ENCODE measurements at places on chromosomes 2 and 18.
A peak's percentile ranks its signal among the peaks of the same experiment; 100 is the strongest.

DNA sequence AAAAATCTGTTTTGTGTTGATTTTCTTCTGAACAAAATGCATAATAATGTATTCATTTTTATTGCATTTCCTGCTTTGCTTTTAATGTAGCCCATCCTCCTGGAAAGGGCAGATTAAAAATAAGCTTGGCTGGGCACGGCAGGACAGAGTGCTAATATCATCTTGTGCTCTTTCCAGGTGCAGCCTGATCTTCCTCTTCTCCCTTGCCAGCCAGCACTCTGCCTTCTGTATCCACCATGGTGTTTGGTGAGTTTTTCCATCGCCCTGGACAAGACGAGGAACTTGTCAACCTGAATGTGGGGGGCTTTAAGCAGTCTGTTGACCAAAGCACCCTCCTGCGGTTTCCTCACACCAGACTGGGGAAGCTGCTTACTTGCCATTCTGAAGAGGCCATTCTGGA, 52.3 kb downstream of the KCNS3 start:
- no peak for DNase-seq

DNA sequence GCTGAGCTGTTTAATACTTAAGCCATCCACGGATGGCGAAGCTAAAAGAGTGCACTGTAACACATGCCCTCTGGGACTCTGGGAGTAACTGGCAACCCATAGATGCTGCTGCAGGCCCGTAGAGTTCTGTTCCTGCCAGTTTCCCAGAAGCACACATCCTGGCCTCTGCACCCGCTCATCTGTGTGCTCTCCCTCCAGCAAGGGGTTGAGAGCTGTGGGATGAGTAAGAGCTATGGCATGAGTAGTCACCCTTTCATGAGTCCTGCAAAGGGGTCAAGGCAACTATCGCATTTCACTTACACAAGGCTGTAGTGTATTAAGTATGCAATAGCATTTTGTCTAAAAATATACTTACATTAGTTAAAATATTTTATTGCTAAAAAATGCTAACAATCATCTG, 1341.8 kb upstream of the NXPH2 start:
- DNase-seq, result no peak

DNA sequence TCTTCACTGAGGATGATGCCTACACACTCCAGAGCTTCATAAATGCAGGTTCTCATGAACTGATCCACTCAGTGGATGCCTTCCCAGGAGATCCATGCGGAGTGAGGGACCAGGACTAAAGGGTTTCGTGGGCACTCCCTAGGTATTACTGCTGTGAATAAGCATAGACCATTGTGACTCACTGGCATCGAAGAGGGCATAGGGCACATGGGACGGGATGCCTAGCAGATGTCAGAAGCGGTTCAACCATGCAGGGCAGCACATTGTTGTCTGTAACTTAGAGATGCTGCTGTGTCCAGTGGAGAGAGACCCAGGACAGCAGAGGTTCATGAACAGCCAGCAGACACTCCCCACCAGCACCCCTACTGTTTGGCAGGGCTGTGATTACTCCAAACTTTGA, 17.2 kb downstream of the GKN2 start:
- DNase-seq, result no peak

GRCh38 chr2:68764041-68764805, 29.6 kb downstream of the ARHGAP25 start:
- DNase-seq, result no peak

DNA sequence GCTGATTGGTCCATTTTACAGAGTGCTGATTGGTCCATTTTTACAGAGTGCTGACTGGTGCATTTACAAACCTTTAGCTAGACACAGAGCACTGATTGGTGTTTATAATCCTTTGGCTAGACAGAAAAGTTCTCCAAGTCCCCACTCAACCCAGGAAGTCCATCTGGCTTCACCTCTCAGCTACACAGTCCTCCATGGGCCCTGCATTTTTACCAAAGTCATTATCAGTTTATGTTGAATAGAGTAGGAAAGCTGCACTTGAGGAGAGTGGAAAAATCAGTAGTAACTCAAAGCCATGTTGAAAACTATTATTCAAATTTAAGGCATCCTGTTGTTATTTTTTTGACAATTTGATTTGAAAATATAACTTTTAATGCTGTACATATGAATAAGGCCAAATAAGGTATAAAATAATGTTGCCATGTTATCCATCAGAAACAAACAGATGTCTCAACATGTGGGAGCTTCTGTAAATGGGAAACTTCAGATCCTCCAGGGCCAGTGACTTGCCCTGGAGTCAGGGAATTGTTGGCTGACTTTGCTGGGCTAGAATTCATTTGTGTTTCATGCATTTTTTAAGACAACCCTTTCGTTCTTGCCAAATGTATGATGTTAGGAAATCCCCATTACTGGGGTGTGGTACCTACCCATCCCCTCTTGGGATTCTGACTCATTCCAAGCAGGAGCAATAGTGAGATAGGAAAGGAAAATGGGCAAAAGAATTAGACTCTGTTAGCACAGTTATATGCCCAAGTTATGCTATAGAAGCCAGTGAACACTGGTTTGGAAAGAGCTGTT, 37.8 kb upstream of the CCDC195 start:
- no peak for DNase-seq

- DNase-seq, result no peak
Observed at GRCh38 chr2:4214444-4215205, 511.2 kb downstream of the DCDC2C start.

- peak; percentile 3 for DNase-seq
Observed at GRCh38 chr2:172339371-172340010, 87.9 kb upstream of the ITGA6 start.

- no peak for DNase-seq
Observed at GRCh38 chr2:74004212-74005182, 19.8 kb downstream of the TET3 start.

GRCh38 chr2:71612581-71613402, 159.4 kb downstream of the DYSF start:
- DNase-seq, result no peak

GRCh38 chr2:122029945-122030344, 274.5 kb downstream of the TSN start:
- no peak for DNase-seq

DNA sequence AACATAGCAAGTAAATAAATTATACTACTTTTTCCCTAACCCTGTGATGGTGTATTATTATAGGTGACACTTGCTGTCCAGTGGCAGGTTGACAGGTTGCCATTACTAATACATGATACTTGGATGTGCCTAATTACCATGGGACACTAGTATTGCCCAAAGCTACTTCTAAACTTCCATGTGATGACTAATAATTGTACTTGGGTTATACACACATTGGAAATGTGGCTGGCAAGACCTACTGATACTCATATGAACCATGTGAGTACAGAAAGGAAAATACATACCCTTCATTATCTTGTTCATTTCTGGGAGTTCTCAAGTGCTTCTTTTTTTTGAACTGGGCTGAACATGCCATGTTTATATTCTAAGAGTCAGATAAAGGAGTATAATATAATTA, 156.4 kb downstream of the IKZF2 start:
- DNase-seq, result no peak

DNA sequence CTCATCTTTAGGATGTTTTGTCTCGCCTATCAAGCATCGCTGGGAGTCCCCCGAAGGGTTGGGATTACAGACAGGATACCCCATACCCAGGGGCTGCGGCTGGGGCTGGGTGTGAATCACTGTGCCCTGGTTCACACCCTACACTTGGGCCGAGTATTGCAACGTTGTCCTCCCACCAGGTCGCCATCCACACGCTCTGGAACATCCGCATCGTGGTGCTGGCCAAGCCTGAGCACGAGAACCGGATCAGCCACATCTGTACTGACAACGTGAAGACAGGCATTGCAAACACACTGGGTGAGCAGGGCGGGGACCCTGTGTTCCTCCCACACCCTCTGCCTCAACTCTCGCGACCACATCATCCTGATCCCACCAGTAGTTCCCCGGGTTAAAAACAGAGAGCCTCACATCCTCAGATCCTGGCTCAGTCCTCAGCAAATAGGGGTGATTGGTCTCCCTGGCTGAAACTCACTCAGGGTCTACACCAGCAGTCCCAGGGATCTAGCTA, 87.3 kb upstream of the ATG16L1 start:
- DNase-seq, result no peak

GRCh38 chr2:100742277-100743254, 77.4 kb upstream of the NPAS2 start:
- no peak for DNase-seq

- DNase-seq, result peak; percentile 84
Observed at GRCh38 chr2:174341293-174341994, 6.7 kb downstream of the SP9 start.

DNA sequence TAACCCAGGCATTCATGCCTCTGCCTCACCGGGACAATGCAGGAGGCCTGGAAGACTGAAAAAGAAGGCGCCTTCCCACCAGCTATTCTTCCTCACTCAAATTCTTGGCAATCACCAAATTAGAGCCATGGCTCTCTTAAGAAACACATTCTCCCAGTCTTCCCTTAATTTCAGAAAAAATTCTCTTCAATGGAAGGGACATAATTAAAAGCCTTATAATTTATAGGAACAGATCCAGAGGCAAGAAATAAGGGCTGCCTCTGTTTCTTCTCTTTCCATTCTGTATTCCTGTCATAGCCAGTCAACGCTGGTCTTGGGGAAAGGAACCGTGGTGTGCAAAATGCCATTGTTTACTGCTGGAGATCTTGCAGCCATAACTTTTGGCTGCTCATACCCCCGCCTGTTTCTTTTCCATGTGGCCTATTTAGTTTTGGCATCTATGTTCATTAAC, 32.8 kb downstream of the DTNA start:
- DNase-seq, result no peak

- DNase-seq, result no peak
Observed at GRCh38 chr2:229783108-229783721, 68.9 kb upstream of the DNER start.

DNA sequence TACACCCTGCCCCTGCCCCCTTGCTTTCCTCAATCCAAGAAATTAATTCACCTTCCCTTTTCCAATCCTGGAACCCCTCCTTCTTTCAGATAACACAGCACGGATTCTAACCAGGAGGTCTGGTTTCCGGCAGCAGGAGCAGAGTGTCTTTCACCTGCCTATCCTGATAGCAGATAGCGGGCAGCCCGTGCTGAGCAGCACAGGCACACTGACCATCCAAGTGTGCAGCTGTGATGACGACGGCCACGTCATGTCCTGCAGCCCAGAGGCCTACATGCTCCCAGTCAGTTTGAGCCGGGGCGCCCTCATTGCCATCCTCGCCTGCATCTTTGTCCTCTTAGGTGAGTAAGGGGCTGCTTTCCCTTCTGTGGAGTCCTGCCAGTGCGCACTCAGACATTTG, 216.7 kb downstream of the CDH20 start:
- no peak for DNase-seq

DNA sequence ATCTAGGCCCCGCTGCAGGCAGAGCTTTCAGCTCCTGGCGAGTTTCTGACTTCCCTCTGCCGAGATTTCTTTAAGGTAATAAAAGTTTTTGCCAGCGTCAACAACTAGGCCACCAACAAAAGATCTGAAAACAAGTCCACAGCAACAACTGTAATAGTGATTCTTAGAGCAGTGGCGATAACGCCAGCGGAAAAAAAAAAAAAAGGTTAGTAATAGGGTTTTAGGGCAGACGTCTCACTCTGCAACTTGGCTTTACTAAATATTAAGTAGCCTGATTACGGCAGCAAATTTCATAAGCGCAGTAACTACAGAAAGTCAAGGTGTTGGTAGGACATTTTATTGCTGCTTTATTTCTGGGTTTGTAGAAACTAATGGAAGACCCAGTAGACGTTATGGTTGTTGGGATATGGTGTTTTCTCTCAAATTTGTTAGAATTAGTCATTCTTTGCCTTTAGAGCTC, 481 bp downstream of the SLC30A6 start:
- no peak for DNase-seq

- DNase-seq, result no peak
Observed at GRCh38 chr18:13493079-13493478, 233.3 kb downstream of the FAM210A start.

DNA sequence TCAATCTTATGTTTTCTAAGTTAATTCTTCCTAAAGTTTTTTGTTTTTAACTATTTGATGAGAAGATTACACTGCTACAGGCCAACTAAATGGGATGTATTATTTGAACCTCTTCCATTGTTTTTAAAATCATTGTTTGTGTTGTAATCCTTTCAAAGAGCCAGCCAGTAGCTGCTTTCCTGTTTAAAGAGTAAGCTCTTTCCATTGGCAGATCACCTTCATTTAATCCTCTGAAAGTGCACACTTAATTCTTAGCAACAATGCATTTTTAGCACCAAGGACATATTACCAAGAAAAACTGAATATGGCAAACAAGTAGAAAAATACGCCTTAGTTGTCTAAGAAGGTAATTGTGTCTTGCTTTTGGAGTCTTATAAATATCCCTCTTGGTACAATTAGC, 54.0 kb downstream of the MEIS1 start:
- DNase-seq, result no peak

- DNase-seq, result no peak
Observed at GRCh38 chr2:120656273-120656950, 79.3 kb upstream of the GLI2 start.

Measured in immature natural killer cell (primary cell).